ENCODE measurements at places on chromosomes 2 and 18.

- DNase-seq: no peak
These were observed 42.7 kb upstream of the TAF1B start for GRCh38 chr2:9800639-9800974.

DNA sequence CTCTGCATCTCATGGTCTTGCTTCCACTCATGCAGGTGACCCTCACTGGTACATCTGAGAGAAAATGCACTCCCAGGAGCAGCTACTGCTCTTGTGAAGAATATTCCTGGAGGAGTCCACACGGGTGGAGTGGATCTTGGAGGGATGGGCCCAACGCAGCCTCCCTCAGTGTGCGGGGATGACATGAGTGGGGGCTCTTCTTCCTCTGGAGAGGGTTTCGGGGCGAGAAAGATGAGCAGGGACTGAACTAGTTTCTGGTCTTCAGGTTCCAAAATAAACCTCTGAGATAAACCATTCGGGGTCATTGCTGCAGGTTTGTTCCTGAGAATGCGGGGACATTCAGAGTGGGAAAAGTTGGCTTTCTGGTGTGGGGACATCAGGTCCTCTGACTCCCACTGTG lies 39.1 kb downstream of the COPS8 start:
- DNase-seq: no peak

DNA sequence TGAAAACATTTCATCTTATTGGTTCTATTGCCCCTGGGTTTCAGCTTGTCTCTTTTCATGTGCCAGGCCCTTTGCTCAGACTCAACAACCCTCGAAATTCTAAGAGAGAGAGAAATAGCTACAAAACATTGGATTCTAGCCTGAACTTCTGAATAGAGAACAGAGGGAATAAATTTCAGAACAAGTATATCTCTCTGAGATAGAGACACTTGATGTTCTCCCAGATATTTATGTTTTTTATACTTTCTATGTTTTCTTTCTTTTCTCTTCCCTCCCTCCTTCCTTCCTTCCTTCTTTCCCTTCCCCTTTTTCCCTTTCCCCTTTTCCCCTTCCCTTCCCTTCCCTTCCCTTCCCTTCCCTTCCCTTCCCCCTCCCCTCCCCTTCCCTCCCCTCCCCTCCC lies 279.5 kb upstream of the SPRED2 start:
- DNase-seq: no peak

- no peak for DNase-seq
These were observed 36.8 kb upstream of the MAPRE3 start for GRCh38 chr2:26933431-26934334.

DNA sequence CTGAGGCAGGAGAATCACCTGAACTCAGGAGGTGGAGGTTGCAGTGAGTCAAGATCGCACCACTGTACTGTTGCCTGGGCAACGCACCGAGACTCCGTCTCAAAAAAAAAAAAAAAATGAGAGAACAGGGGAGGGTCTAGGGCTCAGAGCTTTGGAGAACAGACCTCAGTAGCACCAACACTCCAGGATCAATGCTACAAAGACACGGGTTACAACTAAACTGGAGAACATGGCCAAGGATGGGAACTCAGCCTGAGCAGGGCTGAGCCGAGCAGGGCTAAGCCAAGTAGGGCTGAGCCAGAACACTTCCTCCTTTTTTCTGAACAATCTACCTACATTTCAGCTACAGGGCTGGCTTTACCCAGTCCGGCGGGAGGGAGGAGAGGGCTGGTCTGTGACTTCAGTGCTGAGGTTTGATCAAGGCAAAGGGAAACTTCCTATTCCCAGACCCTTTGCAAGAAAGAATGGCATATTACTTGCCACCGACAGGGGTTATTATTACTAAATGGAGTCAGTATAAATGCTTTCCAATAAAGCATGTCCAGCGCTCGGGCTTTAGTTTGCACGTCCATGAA lies 2.9 kb upstream of the CASP8 start:
- DNase-seq: no peak

- DNase-seq: no peak
These were observed 3.5 kb upstream of the B3GNT7 start for GRCh38 chr2:231391981-231392380.

DNA sequence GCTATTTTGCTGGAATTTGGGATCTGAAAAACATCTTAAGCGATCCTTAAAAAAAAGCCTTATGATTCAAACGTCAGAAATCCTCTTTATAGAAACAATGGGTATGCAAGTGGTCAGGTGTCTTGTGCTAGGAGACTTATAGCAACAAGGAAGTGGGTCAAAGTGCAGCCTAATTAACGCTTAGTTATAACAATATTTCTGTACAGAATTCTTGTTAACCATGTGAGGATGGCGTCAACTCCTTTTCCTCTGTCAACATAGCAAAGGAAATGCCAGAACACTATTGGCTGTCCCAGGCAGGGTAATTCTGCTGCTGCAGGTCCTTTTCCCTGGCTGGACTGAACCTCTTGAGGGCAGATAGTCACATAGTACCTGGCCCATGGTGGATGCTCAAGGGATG lies 189.4 kb downstream of the MSH2 start:
- DNase-seq: no peak

- DNase-seq: no peak
These were observed at the start of gene ATP8B1 for GRCh38 chr18:57803103-57803969. ATP8B1 (minus strand) TSS chr18:57803315; CDS start chr18:57731807, 71,508 bp downstream.

All from NCI-H187 treated with DMSO at 0.1 percent for 48 hours (cell line).